Stimulated activated CD8-positive, alpha-beta memory T cell treated with anti-CD3 and anti-CD28 coated beads, Interleukin-7, amount 100 ng/mL, for 1 hour (primary cell): ENCODE measurements at places on chromosomes 5 and 9.

DNA sequence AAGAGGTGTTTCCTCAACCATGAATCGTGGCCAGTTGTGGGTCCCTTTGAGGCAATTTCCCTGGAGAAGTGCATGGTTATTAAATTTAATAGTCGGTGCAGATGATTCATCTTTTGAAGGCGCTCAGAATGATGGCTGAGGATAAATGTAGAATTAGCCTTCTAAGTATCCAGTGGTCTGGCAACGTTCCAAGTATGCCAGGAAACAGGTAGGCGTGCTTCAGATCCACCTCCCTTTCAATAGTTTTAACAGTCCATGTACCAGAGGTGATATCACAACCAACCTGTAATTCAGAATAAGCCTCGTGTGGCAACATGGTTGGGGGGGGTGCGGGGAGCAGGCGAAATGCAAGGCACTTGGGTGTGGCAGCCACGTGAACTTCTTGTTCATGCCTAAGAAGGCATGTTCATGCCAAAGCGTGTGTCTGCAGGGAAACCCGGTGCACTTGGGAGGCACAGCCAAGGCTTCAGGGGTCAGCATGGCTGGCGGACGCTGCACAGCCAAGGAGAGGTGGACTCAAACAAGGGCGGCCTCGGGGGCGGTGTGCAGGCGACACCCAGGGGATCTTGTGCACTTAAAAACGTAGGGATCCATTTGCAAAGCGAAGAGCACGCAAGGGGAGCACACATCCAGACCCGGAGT is 5.2 kb upstream of the NKD2 start:
- no peak for DNase-seq

DNA sequence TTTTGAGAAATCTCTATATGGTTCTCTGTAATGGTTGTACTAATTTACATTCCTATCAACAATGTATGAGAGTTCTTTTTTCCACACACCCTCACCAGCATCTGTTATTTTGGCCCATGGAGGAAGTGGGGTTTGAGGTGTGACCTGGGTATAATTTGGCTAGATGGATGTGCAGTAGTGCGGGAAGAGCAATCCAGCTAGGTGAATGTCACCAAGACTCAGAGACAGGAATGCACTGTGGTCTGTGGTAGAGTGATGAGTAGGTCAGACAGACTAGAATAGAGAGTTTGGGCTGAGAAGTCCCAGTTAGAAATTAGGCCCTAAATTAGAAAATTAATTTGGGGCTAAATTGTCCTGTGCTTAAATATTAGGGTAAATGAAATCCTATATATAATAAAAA is 32.8 kb upstream of the PIP5K1B start:
- DNase-seq = no peak

DNA sequence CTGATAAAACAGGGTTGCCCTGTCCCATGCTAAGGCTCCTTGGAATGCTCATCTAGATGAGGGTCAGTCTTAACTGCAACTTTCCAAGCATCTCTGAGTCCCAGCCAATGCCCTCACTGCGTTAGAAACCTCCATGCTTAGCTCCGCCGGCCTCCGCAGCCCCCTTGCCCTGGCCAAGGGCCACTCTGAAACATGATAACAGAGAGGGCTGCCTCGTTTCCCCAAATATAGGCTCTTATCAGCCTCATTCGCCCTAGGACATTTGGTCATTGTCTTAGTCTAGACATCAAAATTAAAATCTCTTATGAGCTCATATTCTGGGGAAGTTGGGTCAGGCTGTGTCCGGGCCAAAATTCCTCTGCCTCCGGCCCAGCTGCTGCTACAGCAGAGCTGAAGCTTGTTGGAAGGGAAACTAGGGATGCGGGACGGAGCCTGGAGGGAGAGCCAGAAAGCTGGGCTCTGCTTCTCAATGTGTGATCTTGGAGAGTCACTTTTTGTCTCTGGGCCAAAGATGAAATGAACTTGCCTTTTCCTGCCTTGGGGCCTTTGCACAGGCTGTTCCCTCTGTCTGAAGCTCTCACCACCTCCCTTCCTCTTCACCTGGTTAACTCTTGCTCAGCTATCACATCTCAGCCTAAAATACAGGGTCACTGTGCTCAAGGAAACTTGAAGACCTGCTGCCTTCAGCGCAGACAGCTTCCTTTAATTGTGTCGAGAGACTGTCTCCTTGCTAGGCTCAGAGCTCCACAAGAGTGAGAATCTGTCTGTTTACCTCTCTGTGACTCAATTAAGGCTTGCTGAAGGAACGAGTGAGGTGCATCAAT is 191.3 kb downstream of the RGS3 start:
- DNase-seq = no peak

GRCh38 chr9:109601181-109601580 is 103.1 kb upstream of the PTPN3 start:
- no peak for DNase-seq
